ENCODE measurements at places on chromosomes 5 and 9.

- H3K27me3 ChIP-seq = no peaks in the 10 kb centered on the region
- H3K36me3 ChIP-seq = no peaks in the 10 kb centered on the region
- DNase-seq = no peak
- H3K27ac ChIP-seq = no peak overlapping the region
- no peak overlapping the region for H3K4me3 ChIP-seq
Observed at GRCh38 chr5:56674441-56674840, 140.9 kb upstream of the MAP3K1 start.

DNA sequence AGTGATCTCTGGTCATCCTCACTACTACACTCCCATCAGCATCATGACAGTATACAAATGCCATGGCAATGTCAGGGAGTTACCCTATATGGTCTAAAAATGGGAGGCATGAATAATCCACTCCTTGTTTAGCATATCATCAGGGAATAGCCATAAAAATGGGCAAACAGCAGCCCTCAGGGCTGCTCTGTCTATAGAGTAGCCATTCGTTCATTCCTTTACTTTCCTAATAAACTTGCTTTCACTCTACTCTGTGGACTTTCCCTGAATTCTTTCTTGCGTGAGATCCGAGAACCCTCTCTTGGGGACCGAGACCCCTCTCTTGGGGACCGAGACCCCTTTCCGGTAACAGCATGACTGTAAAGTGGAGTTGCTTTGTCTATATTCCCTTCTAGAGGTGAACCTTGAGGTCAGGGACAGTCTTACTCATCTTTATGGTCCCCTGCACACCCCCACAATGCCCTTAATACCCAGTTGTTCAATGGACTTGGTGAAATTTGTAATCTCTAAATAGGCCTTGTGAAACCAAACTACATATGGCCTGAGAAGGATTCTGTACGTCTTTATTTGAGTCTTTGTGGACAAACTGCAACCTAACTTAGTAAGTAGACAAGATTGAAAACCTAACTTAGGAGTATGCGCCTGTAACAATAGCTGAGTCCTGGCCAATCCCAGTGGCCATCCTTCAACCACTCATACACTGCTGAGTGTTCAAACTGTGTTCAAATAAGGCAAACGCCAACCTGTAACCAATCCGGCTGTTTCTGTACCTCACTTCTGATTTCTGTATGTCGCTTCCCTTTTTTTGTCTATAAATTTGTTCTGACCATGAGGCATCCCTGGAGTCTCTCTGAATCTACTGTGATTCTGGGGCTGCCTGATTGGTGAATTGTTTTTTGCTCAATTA is 32.3 kb upstream of the UBTD2 start:
- no peaks in the 10 kb centered on the region for H3K27me3 ChIP-seq
- DNase-seq = no peak
- no peaks in the 10 kb centered on the region for H3K4me1 ChIP-seq
- H3K36me3 ChIP-seq = no peaks in the 10 kb centered on the region
- no peak overlapping the region for H3K27ac ChIP-seq
- no peak overlapping the region for H3K4me3 ChIP-seq

DNA sequence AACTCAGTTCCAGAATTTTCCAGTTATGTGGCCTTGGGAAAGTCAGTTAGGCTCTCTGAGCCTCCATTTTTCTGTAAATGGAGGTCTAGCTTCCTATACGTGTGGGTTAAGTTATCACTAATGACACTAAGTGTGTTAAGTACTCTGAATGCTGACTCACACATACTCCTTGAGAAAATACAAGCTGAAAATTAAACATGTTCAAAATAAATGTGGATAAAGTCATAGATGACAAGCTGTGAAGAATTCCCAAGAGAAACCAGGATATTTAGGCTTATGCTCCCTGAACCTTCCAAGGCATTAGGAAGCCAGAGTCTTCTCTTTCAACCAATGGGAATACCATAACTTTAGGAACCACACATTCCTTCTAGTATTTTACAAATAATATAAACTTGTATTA is 58.1 kb downstream of the ABCA1 start:
- no peaks in the 10 kb centered on the region for H3K36me3 ChIP-seq
- no peak overlapping the region for H3K4me3 ChIP-seq
- H3K27me3 ChIP-seq = no peaks in the 10 kb centered on the region
- peaks cover 17% of the 10 kb centered on the region for H3K4me1 ChIP-seq
- no peak overlapping the region for H3K27ac ChIP-seq
- DNase-seq = no peak

DNA sequence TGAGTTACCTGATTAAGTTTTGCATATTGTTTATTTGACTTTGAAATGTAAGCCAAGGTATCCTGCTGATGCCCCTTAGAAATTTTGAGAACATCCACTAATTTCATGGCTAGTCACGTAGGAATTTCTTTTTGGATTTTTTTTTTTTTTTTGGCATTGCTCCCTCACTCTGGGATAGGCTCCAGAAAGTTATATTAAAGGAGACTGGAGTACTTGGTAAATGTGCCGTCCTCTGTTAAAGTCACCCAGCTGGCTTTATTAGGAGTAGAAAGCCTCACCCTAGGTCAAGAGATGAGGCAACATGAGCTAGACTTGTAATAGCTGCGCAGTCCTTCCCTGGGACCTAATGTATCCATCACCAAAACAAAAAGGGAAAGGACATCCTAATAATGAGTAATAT is 3.1 kb downstream of the KCTD16 start:
- no peak for DNase-seq
- H3K36me3 ChIP-seq = peaks cover 1% of the 10 kb centered on the region
- peaks cover 10% of the 10 kb centered on the region for H3K4me1 ChIP-seq
- H3K27me3 ChIP-seq = no peaks in the 10 kb centered on the region

GRCh38 chr5:130923543-130924124 is 241.4 kb downstream of the HINT1 start:
- H3K36me3 ChIP-seq = no peaks in the 10 kb centered on the region
- H3K27me3 ChIP-seq = no peaks in the 10 kb centered on the region
- no peak overlapping the region for H3K27ac ChIP-seq
- DNase-seq = no peak
- H3K4me1 ChIP-seq = no peaks in the 10 kb centered on the region

DNA sequence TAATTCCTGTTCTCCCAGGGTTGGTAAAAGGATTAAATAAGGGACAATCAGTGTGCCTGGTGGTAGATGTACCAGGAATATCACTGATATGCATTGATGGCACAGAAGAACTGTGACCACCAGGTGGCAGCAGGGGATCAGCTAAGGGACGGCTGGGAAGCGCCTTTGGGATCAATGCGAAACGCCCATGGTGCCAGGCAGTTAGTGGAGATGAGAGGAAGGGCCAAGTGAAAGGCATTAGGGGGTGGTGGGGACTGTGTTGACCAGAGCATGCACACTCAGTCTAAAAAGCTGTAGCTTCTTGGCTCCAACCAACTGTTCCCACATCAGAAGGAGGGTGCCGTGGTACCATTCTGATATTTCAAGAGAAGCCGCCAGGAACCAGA is 55.6 kb downstream of the ARHGEF37 start:
- H3K4me1 ChIP-seq = no peaks in the 10 kb centered on the region
- peak; percentile 59 for DNase-seq
- H3K27ac ChIP-seq = no peak overlapping the region
- H3K27me3 ChIP-seq = no peaks in the 10 kb centered on the region
- no peak overlapping the region for H3K4me3 ChIP-seq
- H3K36me3 ChIP-seq = no peaks in the 10 kb centered on the region

GRCh38 chr5:159161361-159162214 is 47.8 kb downstream of the RNF145 start:
- H3K27me3 ChIP-seq = no peaks in the 10 kb centered on the region
- peaks cover 14% of the 10 kb centered on the region for H3K36me3 ChIP-seq
- no peak for DNase-seq
- peaks cover 1% of the 10 kb centered on the region for H3K4me1 ChIP-seq
- no peak overlapping the region for H3K27ac ChIP-seq
- H3K4me3 ChIP-seq = no peak overlapping the region

DNA sequence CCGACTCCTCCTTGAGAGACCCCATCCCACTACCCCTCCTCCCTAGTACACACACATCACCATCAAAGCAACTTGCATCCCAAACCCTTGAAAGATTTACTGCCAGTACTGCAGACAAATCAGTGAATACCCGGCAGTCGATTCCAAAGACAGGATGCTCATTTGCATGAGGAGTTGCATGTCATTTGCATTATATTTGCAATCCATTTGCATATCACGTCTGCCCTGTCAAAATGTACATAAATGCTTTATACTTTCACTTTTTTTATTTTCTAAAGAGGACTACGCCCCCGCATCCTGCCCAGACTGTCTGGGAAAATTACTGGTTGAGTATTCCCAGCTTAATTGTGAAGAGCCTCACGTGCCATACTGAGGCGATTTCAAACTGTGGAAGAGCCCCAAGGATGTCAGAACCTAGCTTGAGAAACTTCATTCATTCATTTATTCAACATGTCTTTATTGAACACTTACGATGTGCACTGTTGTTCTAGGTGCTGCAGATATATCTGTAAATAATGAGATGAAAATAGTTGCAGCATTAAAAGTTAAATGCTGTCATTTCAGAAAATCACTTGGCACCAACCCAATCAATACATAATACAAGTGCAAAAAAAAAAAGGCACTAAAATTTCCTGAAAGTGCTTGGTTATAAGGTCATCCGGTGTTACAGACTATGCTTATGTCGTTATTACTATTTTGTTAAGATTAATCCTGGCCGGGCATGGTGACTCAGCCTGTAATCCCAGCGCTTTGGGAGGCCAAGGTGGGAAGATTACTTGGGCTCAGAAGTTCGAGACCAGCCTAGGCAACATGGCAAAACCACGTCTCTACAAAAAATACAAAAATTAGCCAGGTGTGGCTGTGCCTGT is 17.2 kb upstream of the SIL1 start:
- DNase-seq = no peak
- H3K27ac ChIP-seq = no peak overlapping the region
- H3K4me3 ChIP-seq = no peak overlapping the region
- no peaks in the 10 kb centered on the region for H3K27me3 ChIP-seq

- no peaks in the 10 kb centered on the region for H3K36me3 ChIP-seq
- H3K27ac ChIP-seq = peak overlapping the region; percentile 85
- no peak for DNase-seq
Observed at GRCh38 chr9:110257956-110258355, 1.6 kb upstream of the TXN start.

GRCh38 chr5:147949711-147950573 is 43.6 kb upstream of the C5orf46 start:
- no peaks in the 10 kb centered on the region for H3K27me3 ChIP-seq
- no peaks in the 10 kb centered on the region for H3K36me3 ChIP-seq
- no peak overlapping the region for H3K27ac ChIP-seq
- no peak overlapping the region for H3K4me3 ChIP-seq
- no peaks in the 10 kb centered on the region for H3K4me1 ChIP-seq
- DNase-seq = peak; percentile 55

DNA sequence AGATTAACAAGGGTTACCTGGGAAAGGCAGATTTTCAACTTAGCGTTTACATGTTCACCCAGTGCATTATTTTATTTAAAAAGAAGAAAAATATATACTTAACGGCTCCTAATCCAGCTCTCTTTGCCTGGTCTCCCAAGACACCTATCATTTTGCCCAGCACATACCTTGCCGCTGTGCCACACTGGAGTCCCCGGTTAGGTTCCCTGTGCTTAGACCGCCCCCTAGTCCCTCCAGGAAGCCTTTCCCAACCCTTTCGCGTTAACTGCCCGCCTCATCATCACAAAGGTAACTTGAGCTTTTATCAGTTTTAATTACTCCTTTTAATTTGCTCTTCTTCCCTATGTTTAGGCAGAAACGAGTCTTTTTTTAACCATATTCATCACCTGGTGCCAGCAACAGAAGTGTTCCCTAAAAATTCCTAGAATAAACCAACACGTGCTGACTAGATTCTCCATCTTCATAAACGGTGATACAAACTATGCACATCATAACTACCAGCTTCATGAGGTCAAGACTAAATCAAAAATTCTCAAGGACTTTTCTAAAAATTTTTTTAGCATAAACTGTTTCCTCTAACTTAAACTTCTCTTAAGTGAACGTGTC is 19.7 kb downstream of the DNAJA1 start:
- no peak overlapping the region for H3K27ac ChIP-seq
- DNase-seq = no peak
- H3K36me3 ChIP-seq = peaks cover 11% of the 10 kb centered on the region
- peaks cover 7% of the 10 kb centered on the region for H3K4me1 ChIP-seq
- H3K4me3 ChIP-seq = peak overlapping the region; percentile 69

- peak overlapping the region; percentile 81 for H3K4me3 ChIP-seq
- H3K4me1 ChIP-seq = peaks cover 5% of the 10 kb centered on the region
Observed at GRCh38 chr5:120465436-120465961, 1.4 kb downstream of the PRR16 start.

GRCh38 chr9:14326264-14326826 is 12.4 kb upstream of the NFIB start:
- H3K36me3 ChIP-seq = no peaks in the 10 kb centered on the region
- no peak overlapping the region for H3K27ac ChIP-seq
- H3K27me3 ChIP-seq = peaks cover 46% of the 10 kb centered on the region
- no peak overlapping the region for H3K4me3 ChIP-seq
- H3K4me1 ChIP-seq = no peaks in the 10 kb centered on the region
- no peak for DNase-seq

GRCh38 chr9:15942831-15943424 is 390.1 kb downstream of the CCDC171 start:
- H3K4me1 ChIP-seq = no peaks in the 10 kb centered on the region
- H3K36me3 ChIP-seq = peaks cover 3% of the 10 kb centered on the region
- no peak for DNase-seq
- no peak overlapping the region for H3K27ac ChIP-seq
- no peaks in the 10 kb centered on the region for H3K27me3 ChIP-seq

DNA sequence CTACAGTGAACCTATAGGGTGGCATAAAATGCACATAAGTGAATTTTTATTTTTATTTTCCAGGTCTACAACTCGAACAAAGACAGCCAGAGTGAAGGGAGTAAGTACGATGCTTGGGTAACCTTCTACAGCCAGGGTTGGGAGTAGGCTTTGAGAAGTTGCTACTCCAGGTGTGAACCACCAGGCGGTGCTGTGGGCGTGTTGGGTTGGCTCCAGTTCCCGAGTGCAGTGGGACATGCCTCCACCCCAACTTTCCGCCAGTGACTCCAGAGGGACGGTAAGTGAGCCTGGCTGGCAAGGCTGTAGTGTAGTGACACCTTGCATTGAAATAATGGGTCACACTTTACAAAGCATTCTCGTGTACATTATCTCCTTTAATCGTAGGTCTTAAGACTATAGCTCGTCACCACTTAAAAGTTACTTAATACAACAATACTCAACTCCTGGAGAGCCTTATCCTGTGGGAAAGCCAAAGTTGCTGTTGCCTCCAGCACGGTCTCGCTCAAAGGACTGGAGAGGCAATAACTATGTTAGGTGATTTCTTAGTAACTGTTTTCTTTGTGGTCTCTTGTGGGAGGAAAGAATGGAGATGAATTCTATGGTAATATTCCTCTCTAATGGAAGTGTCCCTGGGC is 244.0 kb downstream of the ARHGAP26 start:
- H3K27ac ChIP-seq = no peak overlapping the region
- no peak overlapping the region for H3K4me3 ChIP-seq
- H3K27me3 ChIP-seq = no peaks in the 10 kb centered on the region
- H3K36me3 ChIP-seq = no peaks in the 10 kb centered on the region
- peaks cover 1% of the 10 kb centered on the region for H3K4me1 ChIP-seq

- peaks cover 2% of the 10 kb centered on the region for H3K36me3 ChIP-seq
- H3K4me1 ChIP-seq = peaks cover 62% of the 10 kb centered on the region
- no peaks in the 10 kb centered on the region for H3K27me3 ChIP-seq
- no peak for DNase-seq
- H3K4me3 ChIP-seq = peak overlapping the region; percentile 2
Observed at GRCh38 chr9:131727795-131728545, 11.9 kb downstream of the RAPGEF1 start.

Data from common myeloid progenitor, CD34-positive (primary cell).